ENCODE measurements at places on chromosomes 7 and 10.

GRCh38 chr10:69457771-69458237 lies 6.5 kb downstream of the TSPAN15 start:
- no peak for DNase-seq

DNA sequence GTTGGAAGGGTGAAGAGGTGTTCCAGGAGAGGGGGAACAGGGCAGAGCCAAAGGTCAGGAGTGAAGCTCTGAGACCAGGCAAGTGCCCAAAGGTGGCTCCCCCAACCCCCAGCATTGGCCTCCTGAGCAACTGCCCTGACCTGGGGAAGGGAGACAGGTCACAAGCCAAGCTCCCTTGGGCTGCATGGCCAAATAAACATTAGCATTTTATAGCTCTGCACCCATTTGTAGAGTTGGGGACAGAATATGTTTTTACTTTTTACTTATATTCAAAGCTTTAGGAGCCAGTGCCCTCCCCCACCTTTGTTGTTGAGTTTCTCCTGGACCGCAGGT lies 4.0 kb downstream of the UNC5B start:
- DNase-seq, result no peak

DNA sequence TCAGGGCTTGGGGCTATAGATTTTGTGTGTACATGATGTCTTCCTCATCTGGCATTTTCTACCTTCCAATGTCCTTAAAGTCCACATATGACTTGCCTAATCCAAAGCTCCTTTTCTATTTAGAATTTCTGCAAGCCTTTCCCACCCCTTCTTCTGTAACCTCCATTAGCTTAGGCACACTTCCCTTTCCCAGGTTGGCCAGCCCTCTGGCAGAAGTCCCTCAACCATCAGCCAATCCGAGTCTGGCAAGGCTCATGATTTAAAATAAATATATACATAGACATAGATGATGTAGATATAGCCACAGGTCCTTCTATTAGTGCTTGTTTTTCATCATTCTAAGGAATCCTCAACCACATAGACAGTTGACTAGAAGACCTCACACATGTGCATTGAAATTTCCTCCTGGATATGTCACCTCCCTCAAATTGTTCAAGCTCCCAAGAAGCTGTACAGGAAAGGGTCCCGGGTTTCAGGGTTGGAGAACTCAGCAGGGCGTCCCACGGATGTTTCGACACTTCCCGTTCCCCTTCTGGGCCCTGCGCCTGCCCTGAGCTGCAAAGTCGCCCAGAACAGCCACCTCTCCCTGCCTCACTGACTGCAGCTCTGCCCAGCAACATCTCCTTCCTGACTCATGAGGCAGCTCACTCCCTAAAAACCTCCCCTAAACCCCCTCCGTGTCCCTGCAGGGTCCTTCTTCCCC lies 20.4 kb upstream of the PIK3AP1 start:
- no peak for DNase-seq

GRCh38 chr10:28367929-28368484 lies 65.1 kb upstream of the MPP7 start:
- DNase-seq, result peak; percentile 20

- DNase-seq, result no peak
These were observed 146.1 kb upstream of the TMEM196 start for GRCh38 chr7:19919261-19920095.

GRCh38 chr10:89515031-89515841 lies 20.2 kb downstream of the SLC16A12 start:
- no peak for DNase-seq

DNA sequence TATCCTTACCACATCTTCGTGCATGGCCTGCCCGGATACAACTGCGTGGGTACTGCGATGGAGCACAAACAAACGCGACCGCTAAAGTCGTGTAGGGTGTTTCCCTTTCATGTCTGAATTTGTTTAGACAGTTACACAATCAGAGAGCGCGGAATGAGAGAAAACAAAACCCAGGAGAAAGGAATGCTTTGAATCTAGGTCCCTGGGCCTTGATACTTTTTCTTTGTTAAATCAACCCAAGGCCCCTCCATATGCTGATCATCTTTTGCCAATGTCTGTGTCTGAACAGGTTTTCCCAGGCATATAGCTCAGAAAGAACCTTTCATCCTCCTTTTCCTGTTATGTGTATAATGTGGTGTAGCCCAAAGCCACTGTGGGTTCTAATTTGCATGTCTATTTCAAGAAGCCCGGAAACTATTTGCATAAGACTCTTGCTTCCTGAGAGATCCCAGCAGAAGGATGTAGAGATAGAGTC lies 145.8 kb downstream of the FRMD4A start:
- no peak for DNase-seq

DNA sequence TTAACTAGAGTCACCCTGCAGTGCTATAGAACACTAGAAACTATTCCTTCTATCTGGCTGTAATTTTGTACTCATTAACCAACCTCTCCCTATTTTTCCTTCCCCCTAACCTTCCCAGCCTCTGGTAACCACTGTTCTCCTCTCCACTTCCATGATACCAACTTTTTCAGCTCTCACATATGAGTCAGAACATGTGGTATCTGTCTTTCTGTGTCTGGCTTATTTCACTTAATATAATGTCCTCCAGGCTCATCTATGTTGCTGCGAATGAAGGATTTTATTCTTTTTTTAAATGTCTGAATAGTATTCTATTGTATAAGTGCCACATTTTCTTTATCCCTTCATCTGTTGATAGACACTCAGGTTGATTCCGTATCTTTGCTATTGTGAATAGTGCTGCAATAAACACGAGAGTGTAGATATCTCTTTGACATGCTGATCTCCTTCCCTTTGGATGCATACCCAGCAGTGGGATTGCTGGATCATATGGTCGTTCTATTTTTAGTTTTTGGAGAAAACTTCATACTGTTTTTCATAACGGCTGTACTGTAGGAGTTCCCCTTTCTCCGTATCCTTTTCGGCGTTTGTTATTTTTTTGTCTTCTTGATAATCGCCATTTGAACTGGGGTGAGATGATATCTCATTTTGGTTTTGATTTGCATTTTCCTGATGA lies 101.4 kb downstream of the FAM107B start:
- no peak for DNase-seq

- no peak for DNase-seq
These were observed 109.6 kb upstream of the STARD3NL start for GRCh38 chr7:38068461-38068860.

DNA sequence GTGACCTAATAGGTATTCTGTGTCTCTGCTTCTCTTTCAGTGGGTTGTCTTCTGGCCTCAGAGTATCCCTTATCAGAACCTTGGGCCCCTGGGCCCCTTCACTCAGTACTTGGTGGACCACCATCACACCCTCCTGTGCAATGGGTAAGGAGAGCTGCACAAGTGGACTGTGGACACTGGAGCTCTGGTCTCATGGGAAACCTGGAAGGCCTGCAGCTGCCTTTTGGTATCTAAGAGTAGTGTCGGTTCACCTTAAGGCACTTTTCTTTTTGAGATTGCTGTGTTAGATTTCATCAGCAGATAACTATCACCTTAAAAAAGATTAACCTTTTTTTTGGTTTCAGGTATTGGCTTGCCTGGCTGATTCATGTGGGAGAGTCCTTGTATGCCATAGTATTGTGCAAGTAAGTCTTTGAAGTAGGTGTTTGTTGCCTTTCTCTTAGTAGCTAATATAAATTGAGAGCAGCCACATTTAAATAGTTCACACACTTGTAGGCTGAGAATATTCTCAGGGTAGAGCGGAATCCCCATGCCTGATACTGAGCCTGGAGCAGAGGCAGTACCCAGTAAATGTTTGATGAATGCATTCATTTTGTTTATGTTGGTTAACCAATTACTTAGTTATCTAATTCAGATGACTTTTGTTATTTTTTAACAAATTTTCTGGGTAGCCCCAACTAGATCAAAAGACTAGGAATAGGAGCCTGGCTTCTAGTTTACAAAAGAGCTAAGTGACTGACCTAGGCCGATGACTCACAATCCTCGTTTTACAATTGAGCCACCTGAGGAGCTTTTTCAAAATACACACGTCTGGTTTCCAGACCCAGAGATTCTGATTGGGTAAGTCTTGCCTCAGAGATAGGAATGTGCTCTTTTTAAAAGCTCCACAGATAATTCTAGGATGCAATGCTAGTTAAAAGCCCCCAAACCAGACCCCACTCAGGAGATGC lies 3.6 kb downstream of the TMEM254 start:
- DNase-seq, result no peak

DNA sequence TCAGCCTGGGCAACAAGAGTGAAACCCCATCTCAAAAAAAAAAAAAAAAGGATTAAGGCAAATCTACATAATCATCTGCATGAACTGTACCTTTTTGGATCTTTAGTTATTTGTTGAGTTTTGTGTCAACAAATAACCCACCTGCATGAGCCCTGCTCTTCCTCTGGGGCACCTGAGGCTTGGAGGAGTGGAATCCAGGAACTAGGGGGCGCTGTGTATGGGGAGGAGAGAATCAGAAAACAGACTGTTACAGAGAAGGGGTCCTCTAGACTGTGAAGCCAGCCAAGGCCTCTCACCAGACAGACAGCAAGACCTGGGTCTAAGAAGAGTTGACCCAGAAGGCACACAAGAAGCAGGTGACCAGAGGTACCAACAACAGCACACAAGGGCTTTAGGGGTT lies 682.8 kb upstream of the NRP1 start:
- DNase-seq, result no peak

DNA sequence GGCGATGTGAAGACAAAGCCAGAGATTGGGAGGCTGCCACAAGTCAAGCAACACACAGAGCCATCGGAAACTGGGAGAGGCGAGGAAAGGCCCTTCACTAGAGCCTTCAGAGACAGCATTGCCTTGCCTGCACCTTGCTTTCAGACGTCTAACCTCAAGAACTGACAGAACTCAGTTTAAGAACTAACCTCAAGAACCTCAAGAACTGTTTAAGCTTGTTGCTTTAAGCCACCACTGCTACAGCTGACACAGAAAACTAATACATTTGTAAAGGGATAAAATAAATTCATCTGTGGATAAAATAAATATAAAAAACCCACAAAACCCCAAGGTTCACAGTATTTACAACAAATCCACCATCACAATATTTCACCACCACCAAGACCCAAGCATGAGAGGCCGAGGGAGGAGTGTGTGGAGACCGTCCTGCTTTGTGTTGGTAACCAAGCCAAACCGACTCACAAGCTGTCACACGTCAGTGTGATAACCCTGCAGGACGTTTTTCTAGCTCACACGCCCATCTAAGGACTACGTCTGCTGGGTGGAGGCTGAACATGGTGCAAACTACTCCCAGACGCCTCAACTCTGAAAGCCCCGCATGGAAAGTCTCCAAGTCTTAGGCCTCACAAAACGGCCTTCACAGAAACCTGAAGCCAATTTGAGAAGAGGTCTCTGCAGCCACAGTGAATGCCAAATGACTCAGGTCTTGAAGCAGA lies 116.8 kb downstream of the ABLIM1 start:
- peak; percentile 42 for DNase-seq

GRCh38 chr7:98841179-98841997 lies 28.4 kb downstream of the TMEM130 start:
- DNase-seq, result peak; percentile 65

- no peak for DNase-seq
These were observed 39.3 kb downstream of the INSIG1 start for GRCh38 chr7:155336812-155337602.

Data from stimulated activated CD8-positive, alpha-beta memory T cell treated with anti-CD3 and anti-CD28 coated beads, Interleukin-7, amount 100 ng/mL, for 1 hour (primary cell).